Neural progenitor cell (in vitro differentiated cells): ENCODE measurements at places on chromosomes 2 and 18.

DNA sequence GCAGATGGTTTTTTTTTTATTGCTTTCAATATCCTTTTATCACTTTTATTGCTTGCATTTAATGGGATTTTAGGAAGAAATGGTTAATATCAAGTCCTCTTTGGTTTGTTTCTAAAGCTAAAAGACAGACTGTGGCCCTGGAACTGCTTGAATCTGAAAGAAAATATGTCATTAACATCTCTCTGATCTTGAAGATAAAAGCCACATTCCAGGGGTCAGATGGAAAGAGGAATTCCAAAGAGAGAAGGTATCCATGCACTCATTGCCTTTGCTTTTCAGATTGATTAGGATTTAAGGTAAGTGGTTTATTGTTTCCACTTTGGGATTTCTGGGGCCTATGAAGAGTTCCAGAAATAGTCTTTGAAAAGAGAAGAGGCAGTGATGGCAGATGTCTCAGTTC, 54.1 kb downstream of the ARHGEF33 start:
- no peak for DNase-seq

GRCh38 chr18:21664069-21664468, 40.5 kb downstream of the ABHD3 start:
- no peak for DNase-seq

- no peak for DNase-seq
Observed at GRCh38 chr2:88560619-88561307, 66.5 kb downstream of the EIF2AK3 start.

- peak; percentile 37 for DNase-seq
Observed at GRCh38 chr2:23803965-23804542, 122.9 kb downstream of the ATAD2B start.

DNA sequence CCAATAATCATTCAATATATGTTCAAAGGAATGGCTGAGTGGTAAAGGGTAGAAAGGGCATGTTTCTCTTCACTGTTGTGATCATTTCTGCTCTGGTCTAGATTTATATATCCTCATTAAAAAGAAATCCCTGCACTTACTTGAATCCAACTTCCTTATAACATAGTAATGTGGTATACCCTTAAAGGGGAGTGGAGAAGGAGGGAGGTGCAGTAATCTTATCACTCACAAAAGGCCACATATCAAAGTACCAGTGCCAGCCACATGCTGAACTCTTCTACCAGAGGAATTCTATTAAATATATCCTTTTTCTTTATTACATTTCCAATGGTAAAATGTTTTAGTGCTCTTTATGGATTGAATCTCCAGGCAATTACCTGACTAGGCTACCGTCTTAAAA, 3.3 kb downstream of the KATNAL2 start:
- DNase-seq = no peak

DNA sequence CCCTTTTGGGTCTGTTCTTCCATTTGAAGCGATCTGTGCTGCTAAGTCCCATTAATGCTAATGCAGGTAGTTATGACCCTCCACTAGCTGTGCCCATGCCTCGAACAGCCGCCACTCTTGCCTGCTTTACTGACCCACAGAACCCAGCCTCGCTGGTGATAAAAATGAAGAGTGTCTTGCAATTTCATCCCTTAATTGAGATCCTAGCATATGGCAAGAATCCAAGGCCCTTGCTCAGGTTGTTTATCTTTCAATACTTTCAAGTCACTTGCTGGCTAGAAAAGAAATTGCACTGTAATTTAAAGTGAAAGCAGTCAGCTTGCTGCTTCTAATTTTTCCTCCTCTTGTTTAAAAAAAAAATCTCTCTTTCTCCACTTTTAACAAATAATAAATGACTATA, 73.6 kb downstream of the ZNF521 start:
- no peak for DNase-seq

GRCh38 chr2:162574615-162575452, 230.9 kb downstream of the GCA start:
- no peak for DNase-seq

DNA sequence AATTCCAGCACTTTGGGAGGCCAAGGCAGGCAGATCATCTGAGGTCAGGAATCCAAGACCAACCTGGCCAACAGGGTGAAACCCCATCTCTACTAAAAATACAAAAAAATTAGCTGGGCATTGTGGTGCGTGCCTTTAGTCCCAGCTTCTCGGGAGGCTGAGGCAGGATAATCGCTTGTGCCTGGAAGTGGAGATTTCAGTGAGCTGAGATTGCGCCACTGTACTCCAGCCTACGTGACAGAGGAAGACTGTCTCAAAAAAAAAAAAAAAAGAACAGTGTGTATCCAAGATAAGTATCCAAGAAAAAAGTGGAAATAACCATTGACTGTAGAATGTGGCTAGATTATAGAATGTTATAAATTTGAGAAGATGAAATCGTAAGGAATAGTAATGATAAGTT, 142.1 kb downstream of the FAM124B start:
- DNase-seq = no peak

DNA sequence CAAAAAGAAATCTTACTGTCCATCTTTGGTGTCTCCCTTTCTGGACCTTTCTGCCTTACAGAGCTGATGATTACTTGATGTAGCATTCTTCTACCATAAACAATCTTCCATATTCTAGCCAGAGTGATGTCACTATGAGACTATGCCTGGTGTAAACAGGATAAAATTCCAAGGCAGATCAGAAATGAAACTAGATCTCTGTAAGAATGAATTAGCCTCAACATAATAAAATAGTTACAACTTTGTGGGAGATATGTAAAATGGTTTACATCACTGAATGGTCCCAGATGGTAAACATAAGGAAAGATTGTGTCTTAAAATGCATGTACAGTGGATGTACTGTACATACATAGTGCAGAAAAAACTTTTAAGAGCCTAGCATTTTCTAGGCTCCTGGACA, 112.3 kb upstream of the ZNF521 start:
- DNase-seq = no peak

DNA sequence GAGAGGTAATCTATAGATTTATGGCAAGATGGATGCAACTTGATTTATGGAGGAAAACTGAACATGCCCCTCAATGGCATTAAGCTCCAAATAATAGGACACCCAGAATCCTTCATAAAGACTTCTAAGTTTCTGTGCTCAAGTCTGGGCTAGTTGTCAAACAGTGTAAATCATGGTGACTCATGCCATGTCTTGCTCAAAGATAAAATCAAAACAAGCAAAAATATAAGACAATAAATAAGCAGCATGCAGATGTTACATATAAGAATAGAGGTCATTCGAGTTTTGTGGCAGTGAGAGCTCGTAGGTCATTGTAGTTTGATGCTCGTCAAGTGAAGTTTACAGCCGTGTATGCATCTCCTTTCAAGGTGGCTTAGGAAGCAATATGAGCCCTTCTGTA, 403.2 kb downstream of the THSD7B start:
- DNase-seq = no peak

- DNase-seq = no peak
Observed at GRCh38 chr2:15378148-15378908, 182.8 kb downstream of the NBAS start.
